ENCODE measurements at places on chromosomes 11 and 22.

DNA sequence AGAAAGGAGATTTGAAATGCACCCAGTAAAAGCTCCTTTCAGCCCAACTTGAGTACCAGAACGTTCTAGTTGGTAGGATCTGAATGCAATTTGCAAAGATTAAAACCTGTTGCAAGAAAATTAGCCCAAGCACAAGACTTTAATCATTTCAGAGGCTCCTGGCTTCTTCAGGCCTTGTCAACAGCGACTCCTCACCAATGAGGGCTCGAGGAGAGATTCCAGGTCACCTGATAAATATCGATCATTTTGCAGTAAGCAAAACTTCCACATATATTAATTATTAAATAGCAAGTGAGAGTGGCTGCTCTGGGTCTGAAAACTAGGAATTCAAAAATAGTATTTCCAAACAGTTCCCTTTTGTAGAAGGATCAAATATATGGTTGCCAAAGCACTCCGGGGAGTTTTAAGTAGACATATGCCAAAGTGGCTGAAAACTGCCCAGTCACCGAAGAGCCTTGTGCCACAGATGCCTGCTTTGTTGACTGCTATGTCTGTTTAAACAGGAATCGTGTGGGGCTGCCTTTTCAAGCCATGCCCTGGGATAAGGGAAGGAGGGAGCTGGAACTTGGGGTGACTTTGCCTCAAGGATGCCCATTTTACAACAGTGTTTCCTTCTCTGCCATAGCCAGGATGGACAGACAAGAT, 64.0 kb downstream of the CSNK2A3 start:
- DNase-seq, result no peak

DNA sequence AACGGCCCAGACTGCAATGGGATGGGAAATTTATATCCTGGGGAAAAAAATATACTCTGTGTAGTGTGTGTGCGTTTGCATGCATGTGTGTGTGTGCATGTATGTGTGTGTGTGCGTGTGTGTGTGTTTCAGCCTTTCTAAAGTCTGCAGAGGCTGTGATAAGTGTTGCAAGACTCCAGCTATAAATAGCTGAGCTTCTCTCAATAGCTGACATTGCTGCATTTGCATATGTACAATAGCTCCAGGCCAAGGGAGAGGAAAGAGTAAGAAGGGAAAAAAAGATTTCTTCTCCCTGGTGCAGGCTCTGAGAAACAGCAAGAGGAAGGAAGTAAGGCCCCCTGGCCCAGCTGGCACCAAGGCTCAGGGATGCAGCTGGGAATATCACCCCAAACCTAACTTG, 483.0 kb downstream of the MN1 start:
- DNase-seq, result no peak

DNA sequence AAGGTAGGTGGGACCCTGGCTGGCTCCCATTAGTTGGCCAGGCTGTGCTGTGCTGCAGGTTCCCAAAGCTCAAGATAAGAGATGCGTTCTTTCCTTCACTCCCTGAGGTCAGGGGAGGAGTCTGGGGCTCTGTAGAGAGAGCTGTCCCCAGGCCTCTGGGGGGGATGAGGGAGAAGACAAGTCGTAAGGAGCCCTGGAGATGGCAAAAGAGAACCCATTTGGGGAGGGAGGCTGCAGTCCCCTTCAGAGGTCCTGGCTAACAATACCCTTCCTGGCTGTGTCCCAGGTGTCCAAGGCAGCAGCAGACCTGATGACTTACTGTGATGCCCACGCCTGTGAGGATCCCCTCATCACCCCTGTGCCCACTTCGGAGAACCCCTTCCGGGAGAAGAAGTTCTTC, 916 bp downstream of the GNG3 start:
- no peak for DNase-seq

GRCh38 chr11:1557904-1558774, 13.9 kb downstream of the DUSP8 start:
- no peak for DNase-seq

DNA sequence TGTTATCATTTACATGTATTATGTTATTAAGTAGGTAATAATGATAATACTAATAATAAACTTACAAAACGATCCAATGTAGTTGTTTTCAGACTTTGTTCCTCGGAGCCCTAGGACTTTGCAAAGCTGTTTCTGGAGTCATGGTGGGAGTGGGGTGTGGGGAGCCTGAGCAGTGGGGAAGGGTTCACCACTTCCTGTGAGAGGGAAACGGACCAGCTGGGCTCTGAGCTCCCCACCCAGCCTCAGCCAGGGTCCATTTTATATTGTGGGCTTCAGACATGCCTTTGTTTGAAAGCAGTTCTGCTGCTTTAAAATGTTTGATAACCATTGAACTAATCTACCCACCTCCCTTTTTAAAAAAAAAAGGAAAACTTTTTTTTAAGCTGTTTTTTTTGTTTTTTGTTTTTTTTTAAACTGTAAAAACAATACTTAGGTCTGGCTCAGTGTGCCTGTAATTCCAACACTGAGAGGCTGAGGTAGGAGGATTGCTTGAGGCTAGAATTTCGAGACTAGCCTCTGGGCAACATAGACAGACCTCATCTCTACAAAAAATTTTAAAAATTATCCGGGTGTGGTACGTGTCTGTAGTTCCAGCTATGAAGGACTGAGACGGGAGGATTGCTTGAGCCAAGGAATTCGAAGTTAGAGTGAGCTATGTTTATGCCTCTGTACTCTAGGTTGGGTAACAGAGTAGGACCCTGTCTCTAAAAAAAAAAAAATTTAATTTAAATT, 7.0 kb downstream of the SERPING1 start:
- no peak for DNase-seq

DNA sequence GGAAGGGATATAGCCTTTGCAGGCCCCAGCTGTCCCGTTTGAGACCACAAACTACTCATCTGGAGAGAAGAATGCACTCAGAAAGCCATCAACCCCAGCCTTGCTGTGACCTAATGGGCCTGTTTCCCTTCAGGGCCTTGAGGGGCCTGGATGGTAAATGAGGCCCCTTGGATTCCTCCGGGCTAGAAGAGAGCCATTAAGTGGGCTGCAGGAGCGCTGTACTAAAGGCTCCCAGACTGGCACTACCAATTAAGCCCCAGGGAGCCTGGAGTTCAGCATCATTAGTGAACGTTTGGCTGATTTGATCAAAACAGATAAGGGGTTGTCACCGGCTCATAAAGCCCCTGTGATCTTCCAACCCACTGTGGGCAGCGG, 23.0 kb downstream of the CD5 start:
- no peak for DNase-seq

- DNase-seq, result no peak
These were observed 33.2 kb downstream of the PPP2R1B start for GRCh38 chr11:111733016-111733415.

DNA sequence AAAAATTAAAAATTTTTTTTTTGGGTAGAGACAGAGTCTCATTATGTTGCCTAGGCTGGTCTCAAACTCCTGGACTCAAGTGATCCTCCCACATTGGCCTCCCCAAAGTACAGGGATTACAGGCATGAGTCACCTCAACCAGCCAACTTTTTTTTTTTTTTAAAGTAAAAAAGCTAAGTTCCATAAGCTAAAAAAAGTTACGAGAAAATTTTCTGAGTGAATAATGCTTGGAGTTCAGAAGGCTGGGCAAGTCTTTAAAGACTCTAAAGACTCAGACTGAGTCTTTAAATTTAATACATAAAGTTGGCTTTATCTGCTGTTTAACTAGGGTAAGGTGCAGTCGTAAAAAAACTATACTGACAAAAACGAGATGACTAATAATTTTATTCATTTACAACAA, 5.6 kb downstream of the DDX6 start:
- no peak for DNase-seq

DNA sequence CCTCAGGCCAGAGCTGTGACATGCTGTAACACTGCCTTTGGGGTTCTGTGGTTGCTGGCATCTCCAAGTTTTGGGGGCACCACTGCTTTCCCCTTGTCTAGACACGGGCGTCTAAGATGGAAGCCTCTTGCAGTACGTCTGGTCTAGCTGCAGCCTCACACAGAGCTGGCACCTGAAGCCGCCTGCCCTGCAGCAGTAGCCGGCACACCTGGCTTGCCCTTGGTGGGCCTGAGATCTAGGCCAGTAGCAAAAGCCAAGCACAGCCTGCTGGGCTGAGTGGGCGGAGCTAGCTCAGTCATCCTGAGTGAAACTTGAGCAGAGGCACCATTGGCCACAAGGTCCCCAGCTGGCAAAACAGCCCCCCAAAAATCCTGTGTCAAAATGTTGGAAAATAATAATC, 154.2 kb downstream of the DLG2 start:
- DNase-seq, result no peak

DNA sequence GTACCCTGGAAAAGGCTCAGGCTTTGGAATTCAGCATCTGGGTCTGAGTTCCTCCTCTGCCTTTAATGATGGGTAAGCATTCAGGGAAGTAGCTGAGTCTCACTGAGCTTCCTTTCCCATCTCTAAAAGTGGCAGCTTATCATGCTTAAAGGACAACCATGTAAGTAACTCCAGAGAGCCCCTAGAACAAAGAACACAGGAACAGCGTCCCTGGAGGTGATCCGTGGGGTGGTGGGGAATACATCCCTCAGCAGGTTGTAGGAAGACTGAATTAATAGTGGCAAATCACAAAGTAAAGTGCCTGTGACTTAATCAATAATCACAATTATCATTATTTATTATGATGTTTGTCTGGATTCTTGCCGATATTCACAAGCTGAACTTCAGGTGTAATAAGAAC, 114.7 kb upstream of the ISX start:
- no peak for DNase-seq

GRCh38 chr11:110858547-110858921, 146.3 kb upstream of the ARHGAP20 start:
- no peak for DNase-seq

DNA sequence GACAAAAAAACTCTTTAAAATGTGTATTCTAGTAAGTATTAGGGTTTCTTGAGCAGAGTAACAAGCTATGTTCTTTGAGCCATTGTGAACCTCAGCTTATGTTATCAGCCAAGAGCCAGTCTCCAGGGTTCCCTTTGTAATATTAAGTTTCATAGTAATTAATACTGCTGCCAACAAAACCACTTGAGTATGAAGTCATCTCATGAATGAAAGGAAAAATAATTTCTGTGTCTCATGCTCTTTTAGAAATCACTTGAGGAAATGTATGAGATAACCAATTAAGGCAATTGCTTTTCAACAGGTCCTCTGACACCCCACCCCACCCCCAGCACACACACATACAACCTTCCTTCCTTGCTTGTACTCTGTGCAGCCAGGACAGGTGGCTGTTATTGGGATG, 59.9 kb downstream of the BBOX1 start:
- peak; percentile 46 for DNase-seq

DNA sequence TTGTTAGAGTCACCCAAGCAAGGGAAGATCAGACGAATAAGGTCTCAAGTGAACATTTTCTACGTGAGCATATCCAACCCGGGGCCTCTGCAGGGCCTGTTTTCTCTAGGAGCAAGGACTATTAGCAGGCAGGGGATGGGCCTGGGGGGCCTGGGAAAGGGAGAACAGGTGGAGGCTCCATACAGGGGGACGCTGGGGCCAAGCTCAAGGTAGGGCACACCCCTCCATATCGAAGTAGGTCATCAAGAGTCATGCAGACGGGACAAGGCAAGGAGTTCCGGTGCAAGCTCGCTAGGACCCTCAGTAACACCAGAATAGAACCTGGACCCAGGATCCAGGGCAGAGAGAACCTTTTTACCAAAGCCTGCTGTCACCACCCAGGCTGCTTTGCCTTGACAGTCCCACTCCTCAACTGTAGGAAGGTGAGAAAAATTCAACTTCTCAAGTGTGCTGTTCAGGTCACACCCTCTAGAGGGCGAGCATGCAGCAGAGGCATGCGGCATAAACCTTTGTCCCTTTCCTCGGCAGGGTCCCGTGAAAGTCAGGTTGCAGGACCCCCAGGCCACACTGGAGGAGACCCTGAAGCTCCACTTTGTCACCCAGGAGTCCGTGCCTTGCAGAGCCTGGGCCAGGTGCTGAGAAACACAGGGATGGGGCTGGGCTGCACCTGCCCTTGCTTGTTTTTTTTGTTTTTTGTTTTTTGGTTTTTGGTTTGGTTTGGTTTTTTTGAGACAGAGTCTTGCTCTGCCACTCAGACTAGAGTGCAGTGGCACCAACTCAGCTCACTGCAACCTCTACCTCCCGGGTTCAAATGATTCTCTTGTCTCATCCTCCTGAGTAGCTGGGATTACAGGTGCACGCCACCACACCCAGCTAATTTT, 8.6 kb upstream of the APOBEC3B start:
- no peak for DNase-seq

GRCh38 chr11:64180891-64181290, 5.1 kb upstream of the STIP1 start:
- no peak for DNase-seq

GRCh38 chr11:13042873-13043342, 33.8 kb downstream of the RASSF10 start:
- DNase-seq, result peak; percentile 31

- DNase-seq, result no peak
These were observed 51.8 kb upstream of the LIN7C start for GRCh38 chr11:27558401-27558800.

- no peak for DNase-seq
These were observed 799 bp downstream of the CCDC88B start for GRCh38 chr11:64340671-64341335.

DNA sequence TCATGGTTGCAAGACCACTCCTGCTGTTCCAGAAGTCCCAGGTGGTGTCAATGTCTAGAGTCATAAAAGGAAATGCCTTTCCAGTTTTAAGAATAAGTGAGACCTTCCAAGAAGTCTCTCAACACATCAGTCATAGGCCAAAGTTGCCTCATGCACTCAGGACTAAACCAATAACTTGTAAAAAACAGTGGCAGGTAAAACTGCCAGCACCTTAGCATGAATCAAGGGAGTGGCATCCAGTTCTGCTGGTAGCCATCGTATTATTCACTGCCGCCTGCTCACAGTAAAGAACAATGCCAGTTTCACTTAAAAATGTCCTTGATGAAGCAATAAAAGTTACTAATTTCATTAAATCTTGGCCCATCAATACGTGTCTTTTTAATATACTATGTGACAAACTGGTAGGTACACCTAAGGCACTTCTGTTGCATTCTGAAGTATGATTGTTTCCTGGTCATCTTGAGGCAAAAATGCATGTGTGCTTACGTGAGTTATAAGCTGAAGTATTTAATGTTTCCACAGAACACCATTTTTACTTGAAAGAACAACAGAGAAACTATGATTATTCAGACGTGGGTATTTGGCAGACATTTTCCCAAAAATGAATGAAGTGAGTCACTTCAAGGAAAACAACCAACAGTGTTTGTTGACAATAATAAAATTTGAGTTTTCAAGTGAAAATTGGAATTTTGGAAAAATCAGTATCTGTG, 125.2 kb upstream of the SNX19 start:
- no peak for DNase-seq
